ENCODE measurements at places on chromosomes 6 and 20. TPM values are rescaled to one million over a fixed set of nuclear protein-coding genes. Genes with fewer than 3 reads are reported as not detected.

GRCh38 chr6:115582386-115582785 lies 478.3 kb downstream of the FRK start:
- DNase-seq: no peak

GRCh38 chr6:15887491-15888461 lies 224.9 kb upstream of the DTNBP1 start:
- DNase-seq: no peak

GRCh38 chr6:121645100-121645745 lies 209.8 kb downstream of the GJA1 start:
- no peak for DNase-seq

Gene TRAPPC3L
- total RNA-seq: not detected

Gene MC3R
- total RNA-seq: not detected
